NCI-H69 (cell line): ENCODE measurements at places on chromosomes 7 and 10.

DNA sequence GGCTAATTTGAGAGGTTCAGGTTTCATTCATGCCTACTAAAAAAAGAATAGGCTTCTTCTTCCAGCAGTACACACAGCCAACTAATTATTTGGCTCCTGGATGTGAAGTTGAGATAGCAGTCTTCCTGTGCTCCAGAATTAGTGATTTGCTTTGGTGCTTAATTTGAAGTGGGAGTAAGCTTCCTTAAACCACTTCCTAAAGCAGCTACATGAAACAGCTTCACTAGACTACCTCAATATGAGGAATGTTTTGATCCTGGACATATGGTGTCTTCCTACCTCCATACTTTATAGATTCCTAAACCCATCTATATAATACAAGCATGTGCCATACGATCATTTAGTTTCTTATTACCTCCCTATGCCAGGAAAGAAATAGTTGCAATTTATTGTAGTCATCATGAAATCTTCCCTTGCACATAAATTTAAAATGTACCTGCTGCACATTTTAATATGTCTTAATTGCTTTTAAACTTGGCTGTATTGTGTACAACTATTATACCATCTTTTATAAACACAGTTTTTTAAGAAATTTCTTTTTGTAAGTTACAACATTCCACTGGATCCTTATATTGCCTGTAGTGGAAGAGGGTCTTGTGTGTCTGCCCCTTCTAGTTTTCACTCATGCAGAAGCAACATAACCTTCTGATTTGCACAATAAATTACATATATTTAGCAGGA is 8.6 kb downstream of the VIM start:
- no peak for DNase-seq

- no peak for DNase-seq
Observed at GRCh38 chr7:35030848-35031247, 6.4 kb downstream of the DPY19L1 start.

GRCh38 chr7:139932531-139932930 is 103.5 kb downstream of the TBXAS1 start:
- no peak for DNase-seq

GRCh38 chr10:67471022-67471421 is 225.0 kb downstream of the CTNNA3 start:
- DNase-seq, result no peak

DNA sequence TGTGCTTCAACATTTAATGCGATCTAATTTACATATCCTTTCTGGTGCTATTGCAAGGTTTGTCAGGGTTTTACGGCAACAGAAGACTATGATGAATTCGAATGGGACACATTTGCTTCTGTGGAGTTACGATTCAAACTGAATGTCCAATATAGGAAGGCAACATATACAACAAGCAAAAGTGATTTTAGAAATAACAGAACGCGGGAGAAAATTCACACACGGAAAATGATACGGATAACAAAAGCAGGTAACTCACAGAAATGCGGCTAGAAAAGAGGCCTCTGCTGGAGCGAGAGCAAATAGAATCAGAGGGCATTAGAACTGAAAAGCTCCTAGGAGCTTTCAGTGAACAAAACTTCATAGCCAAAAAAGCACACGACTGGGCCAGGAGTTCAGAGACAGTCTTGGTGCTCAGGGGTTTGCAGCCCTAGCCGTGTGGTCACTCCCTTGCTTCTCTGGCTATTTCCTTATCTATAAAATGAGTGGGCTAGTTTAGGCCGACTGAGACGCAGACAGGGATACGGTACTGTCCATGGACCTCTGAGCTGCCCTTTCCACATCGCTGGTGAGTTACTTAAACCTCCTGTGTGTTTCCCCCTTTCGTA is 557 bp upstream of the TAX1BP1 start:
- DNase-seq, result peak; percentile 78

DNA sequence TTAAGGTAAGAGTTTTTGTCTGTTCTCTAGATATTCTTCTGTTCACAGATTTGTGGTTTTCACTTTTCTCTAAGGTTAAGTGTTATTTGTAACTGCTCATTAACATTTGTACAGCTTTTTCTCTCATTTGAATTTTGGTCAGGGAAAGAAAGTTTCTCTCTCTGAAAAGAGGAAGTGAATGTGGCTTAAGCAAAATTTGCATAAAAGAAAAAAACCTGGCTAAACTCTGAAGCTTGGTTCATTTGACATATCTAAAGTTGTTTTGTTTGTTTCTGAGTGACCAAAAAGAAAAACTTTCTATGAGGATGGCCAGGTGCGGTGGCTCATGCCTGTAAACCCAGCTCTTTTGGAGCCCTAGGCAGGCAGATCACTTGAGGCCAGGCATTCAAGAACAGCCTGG is 22.0 kb upstream of the SLC26A4 start:
- DNase-seq, result no peak

- DNase-seq, result peak; percentile 36
Observed at GRCh38 chr7:69309601-69310000, 288.7 kb upstream of the AUTS2 start.

GRCh38 chr10:87925570-87925969 is 62.1 kb downstream of the PTEN start:
- DNase-seq, result peak; percentile 93

DNA sequence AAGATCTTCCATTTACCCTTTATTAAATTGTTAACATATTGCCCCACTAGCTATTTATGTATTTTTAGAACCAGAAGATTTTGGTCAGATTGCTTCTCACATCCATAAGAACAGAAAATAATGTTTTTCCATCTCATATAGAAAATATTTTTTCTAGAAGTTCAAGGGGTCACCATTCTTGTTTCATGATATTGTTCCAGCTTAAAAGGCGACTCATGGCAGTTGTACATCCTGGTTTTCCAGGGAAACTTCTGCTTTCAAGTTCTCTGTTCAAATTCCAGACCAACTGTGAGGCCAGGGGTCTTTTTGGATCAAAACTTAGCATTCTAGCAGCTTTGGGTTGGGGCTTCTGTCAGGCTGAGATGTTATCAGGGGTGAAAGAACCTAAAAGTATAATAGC is 84.4 kb downstream of the LRRC4 start:
- DNase-seq, result no peak

DNA sequence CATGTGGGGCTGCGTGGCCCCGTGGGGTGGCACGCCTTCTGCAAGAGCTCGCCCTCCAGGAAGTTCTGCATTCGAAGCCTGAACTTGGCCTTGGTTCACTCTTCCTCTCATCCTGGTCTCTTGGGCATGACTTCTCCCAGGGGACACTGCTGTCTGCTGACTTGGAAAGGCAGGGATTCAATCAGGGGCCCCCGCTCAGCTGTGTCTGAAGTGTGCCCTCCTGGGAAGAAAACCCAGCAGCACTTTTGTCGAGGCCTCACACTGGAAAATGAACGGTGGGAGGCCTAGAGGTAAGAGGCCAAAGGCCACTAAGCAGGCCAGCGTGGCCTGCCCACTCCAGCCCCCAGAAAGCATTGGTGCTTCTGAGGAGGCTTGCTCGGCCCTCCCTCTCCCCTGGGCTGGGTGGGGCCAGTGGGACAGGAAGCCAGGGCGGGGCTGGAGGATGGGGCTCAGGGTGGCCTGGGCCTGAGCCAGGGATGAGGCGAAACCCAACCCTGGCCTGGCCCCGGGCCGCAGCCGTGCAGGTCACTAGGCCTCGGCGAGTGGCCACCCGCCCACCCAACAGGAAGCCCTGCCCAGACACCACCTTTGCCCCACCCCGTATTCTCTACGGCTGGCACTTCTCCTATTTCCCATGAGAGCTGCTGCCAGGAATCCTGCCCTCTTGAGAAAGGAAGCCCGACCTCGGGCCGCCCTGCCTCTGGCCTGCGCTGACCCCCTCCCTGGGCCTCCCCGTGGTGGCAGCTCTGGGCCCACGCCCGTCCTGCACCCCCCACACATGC is 81.1 kb downstream of the ZMIZ1 start:
- DNase-seq, result peak; percentile 66

DNA sequence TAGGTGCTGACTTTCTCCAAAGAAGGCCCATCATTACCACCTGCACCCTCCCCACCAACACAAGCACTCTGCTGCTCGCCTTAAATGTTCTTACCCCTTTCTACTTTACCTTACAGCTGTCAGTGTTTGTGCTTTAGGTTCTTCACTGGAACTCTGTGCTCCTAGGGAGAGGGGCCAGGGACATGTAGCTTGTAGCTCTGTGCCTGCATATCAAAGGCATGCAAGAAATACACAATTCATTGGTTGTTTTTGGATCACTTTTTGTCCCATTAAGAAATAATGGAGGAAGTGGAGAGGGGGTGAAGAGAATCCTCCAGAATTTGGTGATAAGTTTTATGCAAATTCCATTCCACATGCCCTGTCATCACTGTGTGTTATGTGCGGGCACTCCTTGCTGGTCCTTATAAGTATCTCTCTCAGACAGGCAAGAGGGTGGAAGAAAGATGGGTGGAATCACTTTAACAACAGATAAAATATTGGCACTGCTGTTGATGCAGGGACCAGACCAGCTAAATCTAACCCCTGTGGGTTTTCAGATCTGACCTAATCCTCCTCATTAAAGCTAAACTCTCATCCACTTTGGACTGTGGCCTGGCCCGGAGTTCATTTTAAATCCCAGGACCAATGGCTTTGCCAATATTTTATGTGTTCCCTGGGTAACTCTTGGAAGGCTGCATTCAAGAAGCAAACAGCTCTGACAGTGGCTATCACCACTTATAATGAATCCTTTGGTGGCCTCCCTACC is 375.8 kb upstream of the NFE2L3 start:
- no peak for DNase-seq

DNA sequence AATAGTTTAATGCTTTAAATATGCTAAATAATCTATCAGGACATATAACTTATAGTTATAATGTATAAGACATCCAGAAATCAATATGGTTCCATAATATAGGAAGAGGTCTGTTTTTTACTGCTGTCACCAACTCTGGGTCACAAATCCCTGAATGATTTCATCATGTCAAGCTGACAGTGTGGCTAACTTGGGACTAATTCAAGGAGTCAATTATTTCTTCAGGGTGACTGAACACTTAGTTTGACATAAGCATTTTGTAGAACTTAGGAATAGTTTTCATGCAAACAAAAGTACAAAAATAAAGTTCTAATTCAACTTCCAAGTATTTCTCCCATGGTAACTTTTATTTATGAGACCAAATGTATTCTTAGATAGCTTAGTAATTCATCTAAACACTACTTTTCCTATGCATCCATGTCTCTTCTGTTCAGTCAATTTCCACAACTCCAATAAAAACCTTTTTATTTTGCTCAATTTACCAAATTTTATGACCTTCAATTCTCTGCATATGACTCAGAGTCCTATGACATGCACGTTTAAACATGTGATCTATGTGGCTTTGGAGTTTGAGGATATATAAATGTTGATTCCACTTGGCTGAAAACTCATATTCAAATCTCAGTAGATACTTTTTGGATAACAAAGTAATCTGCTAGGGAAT is 40.3 kb upstream of the GNAT3 start:
- peak; percentile 11 for DNase-seq

GRCh38 chr10:101769541-101770180 is 6.3 kb downstream of the FGF8 start:
- DNase-seq, result no peak

DNA sequence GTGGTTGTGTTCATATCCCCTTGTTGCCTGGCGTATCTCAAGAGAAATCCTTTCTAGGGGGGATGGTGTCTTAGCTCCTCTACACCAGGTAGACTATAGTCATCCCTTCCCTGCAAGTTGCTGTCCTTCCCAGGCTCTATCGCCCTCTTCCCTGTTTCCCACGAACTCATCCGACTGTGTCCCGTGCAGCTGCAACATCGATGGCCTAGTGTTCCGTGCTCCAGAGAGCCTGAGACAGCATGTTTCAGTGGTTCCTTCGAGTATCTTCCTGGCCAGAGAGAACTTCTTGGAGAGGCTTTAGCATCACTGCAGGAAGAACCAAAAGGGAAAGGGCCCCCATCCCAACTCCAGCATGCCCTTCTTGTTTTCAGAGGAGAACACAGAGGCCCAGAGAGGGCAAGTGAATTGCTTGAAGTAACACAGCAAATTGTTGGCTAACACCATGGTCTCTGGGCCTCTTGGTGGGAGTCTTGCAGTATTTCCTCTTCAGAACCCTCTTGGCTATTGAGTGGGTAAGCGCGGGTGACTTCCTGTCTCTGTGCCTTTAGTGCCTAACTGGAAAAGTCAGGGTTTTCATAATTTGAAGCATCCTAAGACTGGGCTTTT is 162.9 kb downstream of the RGS10 start:
- no peak for DNase-seq

GRCh38 chr7:101172854-101173751 is 7.0 kb downstream of the NAT16 start:
- DNase-seq, result peak; percentile 84

DNA sequence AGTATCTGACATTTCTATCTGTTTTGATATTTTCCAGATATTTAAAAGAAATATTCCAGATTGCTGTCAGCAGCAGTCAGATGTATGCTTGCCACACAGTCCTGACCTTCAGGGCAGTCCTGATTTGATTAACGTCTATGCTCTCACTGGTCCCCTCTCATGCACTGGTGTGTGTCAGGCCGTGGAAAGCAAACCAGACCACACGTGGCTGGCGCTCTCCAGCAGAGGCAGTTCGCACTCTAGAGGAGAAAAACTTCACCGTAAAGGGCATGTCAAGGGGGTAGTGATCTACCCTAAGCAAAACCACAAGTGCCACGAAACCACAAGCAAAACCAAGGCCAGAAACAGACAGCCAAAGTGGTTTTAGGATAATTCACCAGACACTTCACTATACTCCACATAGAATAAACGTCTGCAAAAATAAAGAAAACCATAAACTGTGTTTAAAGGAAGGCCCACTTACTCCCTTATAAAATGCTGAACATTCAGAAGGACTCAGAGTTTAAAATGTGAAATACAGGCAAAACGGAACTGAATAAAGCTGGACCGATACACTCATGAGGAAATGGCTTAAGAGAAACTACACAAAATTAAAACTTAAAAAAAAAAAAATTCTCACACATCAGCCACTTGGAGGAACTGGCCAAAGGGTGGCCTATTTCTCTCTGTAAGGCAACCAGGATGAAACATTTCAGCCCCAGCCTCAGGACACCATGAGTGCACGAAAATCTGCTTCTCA is 26.4 kb downstream of the PARP12 start:
- DNase-seq, result no peak

- peak; percentile 65 for DNase-seq
Observed at GRCh38 chr10:117137031-117137910, 799 bp downstream of the VAX1 start.

DNA sequence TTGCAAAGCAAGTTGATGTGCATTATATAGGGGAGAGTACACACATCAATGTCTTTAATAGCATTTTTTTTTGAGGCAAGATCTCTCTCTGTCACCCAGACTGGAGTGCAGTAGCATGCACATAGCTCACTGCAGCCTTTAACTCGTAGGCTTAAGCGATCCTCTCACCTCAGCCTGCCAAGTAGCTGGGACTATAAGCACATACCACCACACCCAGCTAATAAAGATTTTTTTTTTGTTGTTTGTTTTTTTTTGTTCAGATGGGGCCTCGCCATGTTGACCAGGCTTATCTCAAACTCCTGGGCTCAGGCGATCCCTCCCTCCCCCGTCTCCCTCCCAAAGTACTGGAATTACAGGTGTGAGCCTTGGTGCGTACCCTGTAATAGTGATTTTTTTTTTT is 1.5 kb downstream of the UMAD1 start:
- peak; percentile 25 for DNase-seq

- peak; percentile 8 for DNase-seq
Observed at GRCh38 chr10:42864575-42864974, 82.0 kb downstream of the BMS1 start.

- peak; percentile 5 for DNase-seq
Observed at GRCh38 chr10:23439452-23439960, 631 bp downstream of the OTUD1 start.
